ENCODE measurements at places on chromosomes 1 and 21. TPM values are rescaled to one million over a fixed set of nuclear protein-coding genes. Genes with fewer than 3 reads are reported as not detected.

COL11A1 gene
- total RNA-seq: 5.0 TPM

GPR89B gene
- total RNA-seq: 16.0 TPM

RBBP4 gene
- total RNA-seq: 121 TPM

RGSL1 gene
- total RNA-seq: not detected

BEND5 gene
- total RNA-seq: not detected

GPATCH3 gene
- total RNA-seq: 10.6 TPM

PLEKHO1 gene
- 40.0 TPM for total RNA-seq

CHI3L1 gene
- total RNA-seq: 1.1 TPM

OR6N1 gene
- total RNA-seq: not detected

LRRC71 gene
- not detected for total RNA-seq

DDAH1 gene
- 8.2 TPM for total RNA-seq

CFHR2 gene
- not detected for total RNA-seq

FCRL6 gene
- total RNA-seq: not detected

ACTRT2 gene
- total RNA-seq: not detected

SPRR5 gene
- total RNA-seq: not detected

SPRR2B gene
- total RNA-seq: not detected

WNT3A gene
- not detected for total RNA-seq

Data from bronchial smooth muscle cell (primary cell).